Hypothalamus (tissue), 51 donors: ENCODE measurements at places on chromosomes 16 and 17.

- no peak for DNase-seq
These were observed 4.0 kb downstream of the CIAO2B start for GRCh38 chr16:66930189-66930588.

- DNase-seq: no peak
These were observed 4.8 kb downstream of the ABCA10 start for GRCh38 chr17:69223809-69224208.

- DNase-seq: no peak
These were observed 197.6 kb downstream of the CDH13 start for GRCh38 chr16:82824408-82824807.

GRCh38 chr16:49441366-49441780 is 67.8 kb downstream of the C16orf78 start:
- no peak for DNase-seq

GRCh38 chr17:37745801-37746426 is 1.1 kb upstream of the HNF1B start:
- DNase-seq: no peak

GRCh38 chr17:7478276-7479212 is 887 bp downstream of the ZBTB4 start:
- DNase-seq: peak; percentile 49

- no peak for DNase-seq
These were observed 184.1 kb upstream of the ZFHX3 start for GRCh38 chr16:73231944-73232554.

DNA sequence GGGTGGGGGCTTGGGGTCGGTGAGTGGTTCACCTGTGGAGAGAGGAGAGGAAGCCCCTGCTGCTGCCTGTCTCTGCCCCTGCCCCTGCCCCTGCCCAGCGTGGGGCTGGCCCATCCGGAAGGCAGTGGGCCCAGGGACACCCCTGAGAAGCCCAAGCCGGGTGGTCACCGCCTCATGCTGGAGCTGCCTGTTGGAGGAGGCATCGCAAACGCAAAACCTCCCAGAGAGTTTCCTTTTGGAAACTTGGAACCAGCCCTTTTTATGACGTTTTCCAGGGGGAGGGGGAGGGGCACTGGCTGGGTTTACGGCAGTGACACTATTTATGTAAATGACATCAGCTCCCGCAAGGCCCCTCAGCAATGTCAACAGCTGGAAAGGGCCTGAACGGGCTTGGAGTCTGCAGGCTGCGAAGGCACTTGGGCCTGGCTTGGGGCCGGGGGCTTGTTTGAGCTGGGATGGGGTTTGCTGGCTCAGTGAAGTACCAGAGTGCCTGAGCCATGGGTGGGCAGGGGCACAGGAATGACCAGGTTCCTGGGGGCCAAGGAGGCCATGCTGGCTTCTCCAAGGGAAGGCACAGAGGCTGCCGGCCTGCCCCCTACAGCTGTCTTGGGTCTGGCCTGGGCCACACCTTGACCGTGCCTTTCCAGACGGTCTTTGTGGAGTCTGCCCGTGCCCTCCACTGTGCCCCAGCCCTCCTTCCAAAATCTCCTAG is 219.5 kb downstream of the NTN1 start:
- DNase-seq: no peak

DNA sequence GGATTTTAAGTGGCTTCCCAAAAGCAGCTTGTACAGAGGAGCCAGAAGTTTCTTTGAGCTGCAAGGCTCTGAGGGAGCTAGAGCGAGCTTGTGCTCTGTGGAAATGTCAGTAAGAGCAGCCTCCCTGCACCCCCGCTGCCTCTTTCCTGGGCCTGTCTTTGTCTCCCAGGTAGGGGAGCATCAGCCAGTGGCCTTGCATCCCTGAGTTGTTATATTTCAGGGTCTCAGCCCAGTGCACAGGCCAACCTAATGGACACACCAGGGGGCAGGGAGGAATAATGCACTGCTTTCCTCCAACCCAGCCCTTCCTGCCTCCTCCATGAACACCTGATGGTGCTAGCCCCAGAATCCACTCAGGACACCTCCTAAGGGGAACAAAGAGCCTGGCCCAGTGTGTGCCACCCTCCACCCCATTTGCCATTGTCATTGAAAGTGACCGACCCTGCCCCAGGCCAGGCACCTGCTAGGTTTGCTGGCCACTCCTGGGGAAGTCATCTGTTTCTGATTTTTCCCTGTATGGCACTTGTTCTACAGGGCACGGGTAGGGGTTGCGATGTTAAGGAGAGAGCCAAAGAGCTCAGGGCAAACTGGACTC is 6.3 kb downstream of the TPPP3 start:
- no peak for DNase-seq

DNA sequence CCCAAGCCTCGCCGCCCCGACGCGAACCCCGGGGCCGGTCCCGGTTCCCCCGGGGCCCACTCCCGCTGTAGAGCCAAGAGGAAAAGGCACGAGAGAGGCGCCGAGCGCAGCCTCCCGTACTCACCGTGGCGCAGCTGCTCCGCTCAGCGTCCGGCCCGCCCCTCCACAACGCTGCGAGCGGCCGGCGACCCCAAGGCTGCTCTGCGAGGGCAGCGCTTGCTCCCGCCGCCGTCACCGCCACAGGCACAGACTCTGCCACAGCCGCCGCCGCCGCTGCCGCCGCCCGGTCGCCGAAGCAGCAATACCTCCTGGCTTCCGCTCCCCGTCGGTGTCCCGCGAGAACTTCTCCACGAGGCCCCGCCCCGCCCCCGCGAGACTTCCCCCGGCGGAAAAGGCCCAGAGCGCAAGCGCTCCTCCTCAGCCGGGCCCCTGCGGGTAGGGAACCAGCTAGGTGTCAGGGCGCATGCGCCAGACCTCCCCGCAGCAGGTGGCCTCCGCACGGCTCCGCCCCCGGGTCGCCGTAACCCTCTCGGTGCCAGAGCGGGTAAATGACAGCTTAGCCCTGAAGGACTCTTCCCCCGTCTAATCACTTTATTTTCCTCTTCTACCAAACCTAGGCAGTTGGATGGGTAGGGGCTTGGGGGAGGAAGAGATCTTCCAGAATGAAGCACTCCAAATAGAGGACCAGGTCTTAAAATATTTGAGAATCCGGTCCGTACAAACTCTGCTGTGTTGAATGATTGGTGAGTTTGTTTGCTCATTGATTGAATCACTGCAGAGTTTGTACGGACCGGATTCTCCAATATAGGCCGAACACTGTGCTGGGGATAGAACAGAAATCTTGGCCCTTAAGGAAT is at the start of gene GRB2:
TSS of gene GRB2 (minus strand) at position 314 of the 857 bp plus-strand sequence. CDS start 12,050 bp downstream, outside the sequence.
- DNase-seq: peak; percentile 99

DNA sequence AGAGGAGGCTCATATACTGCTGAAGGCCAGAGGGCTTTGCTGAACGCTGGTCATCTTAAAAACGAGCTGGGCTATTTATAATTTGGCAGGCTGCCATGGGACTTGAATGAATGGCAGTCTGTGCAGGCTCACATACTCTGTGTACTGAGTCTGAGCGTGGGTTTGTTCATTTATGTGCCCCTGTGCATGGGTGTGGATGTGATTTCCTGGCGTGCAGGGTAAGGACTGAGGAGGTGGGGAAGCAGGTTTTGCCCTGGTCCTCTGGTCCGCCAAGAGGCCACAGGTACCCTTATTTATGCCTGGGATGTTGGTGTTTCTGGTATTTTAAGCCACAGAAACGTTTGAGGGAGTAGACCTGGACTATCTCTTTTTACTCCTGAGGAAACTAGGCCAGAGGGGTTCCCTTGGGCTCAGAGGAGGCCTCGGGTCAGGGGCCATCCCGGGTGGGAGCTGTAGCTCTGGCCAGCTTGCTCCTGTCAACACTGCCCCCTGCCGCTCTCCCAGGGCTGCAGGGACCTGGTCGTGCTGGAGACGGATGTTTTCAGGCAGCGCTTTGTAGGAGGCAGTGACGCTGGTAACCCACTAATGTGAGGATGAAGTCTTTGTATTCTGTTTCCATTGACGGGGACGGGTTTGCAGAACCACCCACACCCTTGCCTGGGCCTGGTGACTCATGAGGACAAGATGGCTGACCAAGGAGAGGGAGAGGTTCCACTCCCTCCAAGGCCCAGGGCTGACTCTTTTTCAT is 184.4 kb downstream of the MSI2 start:
- no peak for DNase-seq

- no peak for DNase-seq
These were observed 10.2 kb upstream of the ASIC2 start for GRCh38 chr17:33303254-33303653.

DNA sequence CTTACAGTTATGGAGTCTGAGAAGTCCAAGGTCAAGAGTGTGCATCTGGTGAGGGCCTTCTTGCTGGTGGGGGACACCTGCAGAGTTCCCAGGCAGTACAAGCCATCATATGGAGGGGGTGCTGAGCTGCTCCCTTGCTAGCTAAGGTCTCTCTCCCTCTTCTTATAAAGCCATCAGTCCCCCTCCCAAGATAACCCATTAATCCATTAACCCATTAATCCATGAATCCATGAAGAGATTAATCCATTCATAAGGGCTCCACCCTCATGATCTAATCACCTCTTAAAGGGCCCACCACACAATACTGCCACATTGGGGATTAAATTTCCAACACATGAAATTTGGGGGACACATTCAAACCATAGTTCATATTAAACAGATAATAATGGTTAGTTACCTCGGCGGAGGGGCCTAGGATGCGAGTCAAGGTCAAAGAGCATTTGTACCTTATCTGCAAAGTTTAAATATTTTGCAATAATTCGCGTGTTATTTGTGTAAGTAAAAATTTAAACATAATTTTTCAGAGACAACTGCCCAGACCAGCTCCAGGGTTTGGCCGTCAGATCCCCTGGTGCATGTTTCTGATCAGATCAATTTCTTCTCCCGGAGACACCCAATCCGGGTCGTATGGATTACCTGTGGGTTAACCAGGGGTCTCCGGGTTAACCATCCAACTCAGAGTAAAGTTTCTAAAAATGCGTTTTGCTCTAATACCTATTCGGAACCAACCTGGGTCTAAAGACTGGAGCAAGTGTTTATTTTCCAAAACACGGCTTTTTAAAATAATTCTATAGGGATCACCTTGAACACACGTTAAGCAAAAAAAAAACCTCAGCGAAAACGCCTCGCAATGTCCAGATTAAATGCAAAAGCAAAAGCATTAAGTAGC is 740 bp upstream of the POLR3E start:
- DNase-seq: no peak

- DNase-seq: no peak
These were observed 23.0 kb downstream of the CES1 start for GRCh38 chr16:55809851-55810250.

DNA sequence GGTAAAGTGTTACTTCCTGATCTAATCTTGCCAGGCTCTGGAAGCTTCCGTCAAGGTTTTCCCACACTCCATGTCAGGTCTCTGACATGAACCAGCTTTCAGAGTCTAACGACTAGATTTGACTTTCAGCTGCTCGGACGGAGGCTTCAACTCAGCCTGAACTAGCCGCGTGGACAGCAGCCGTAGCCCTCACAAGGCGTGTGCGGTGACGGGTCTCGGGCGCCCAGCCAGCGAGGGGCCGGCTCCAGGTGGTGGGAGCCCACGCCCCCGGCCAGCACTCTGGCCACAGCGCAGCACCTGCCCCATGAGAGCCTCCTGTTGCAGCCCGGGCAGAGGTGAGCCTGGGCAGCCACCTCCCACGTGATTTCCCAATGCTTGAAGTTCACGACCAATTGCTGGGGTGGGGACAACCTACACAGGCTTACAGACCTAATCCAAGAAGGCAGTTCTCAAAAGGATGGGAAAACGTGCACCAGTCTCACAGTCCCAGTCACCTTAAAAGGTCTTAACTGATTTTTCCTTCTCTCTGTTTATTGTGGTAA is 45.5 kb downstream of the TBC1D16 start:
- DNase-seq: no peak

DNA sequence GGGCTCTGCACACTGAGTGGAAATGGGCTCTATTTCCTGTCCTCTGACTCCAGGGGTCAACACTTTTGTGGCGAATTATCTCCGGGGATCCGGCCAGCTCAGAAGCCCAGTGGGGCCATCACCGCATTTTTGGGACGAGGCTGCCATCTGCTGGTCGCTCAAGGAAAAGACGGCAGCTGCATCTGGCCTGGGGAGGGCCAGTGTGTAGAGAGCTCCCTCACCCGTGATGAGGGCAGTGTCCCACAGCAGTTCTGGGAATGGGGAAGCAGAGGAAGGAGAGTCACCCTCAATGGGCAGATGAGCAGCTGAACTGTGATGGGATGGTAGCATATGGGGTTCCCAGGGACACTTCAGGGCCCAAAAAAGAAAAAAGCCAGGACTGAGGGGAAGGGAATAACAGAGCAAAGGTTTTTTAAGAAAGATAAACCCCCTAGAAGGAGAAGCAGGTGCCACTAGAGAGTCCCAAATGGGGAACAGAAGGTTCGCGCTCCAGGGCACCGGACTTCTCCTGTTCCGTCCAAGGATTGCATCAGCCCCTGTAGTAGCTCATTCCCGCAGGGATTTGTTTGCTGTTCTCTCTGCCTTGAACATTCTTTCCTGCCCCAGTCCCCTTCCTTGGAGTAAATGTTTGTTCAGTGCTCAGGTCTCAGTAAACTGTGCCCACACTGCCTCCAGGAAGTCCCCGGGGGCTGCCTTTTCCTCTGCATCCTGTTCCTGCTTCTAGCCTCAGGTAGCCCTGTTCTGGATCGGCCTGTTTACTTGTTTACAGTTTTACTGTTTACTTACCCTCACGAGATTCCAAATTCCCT is 9.3 kb upstream of the ABCC12 start:
- peak; percentile 15 for DNase-seq

DNA sequence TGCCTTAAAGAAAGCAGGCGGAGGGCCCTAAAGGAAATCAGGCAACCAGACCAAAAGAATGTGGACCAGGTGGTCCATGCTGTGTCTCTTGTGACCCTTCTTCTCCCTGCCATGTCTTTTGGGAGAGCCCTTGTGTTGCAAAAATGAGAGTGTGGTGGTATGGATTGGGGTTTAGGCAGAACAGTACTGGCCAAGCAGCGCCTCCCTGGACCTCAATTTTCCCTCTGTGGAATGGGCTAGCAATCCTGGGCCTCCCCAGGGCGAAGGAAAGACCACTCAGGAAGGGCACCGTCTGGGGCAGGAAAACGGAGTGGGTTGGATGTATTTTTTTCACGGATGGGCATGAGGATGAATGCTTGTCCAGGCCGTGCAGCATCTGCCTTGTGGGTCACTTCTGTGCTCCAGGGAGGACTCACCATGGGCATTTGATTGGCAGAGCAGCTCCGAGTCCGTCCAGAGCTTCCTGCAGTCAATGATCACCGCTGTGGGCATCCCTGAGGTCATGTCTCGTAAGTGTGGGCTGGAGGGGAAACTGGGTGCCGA is 7.6 kb upstream of the NLRC5 start:
- no peak for DNase-seq

DNA sequence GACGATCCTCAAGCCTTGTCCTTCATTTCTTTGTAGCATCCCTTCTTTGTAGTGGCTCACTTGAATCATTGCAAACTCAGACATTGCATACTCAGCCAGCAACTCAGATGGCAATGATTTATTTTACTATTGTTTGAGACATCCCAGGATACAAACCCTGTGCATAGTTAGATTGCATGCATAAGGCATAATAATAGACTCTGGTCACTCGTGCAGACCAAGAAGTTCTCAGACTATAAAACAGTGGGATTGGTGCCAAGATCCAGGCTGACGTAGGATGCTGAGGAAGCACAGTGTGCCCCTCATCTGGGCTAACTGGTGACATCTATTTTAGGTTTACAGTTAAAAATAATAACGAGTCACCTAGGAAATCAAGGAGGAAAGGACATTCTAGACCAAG is 142.3 kb downstream of the PMP22 start:
- DNase-seq: no peak
